Stromal cell of bone marrow (primary cell): ENCODE measurements at places on chromosomes 16 and 17.

- DNase-seq: no peak
Measured at GRCh38 chr17:56481659-56482058, 111.8 kb upstream of the NOG start.

GRCh38 chr17:74865504-74866197 lies 6.0 kb upstream of the GRIN2C start:
- no peak for DNase-seq

- no peak for DNase-seq
Measured at GRCh38 chr16:57537581-57538234, 1.3 kb upstream of the CCDC102A start.

DNA sequence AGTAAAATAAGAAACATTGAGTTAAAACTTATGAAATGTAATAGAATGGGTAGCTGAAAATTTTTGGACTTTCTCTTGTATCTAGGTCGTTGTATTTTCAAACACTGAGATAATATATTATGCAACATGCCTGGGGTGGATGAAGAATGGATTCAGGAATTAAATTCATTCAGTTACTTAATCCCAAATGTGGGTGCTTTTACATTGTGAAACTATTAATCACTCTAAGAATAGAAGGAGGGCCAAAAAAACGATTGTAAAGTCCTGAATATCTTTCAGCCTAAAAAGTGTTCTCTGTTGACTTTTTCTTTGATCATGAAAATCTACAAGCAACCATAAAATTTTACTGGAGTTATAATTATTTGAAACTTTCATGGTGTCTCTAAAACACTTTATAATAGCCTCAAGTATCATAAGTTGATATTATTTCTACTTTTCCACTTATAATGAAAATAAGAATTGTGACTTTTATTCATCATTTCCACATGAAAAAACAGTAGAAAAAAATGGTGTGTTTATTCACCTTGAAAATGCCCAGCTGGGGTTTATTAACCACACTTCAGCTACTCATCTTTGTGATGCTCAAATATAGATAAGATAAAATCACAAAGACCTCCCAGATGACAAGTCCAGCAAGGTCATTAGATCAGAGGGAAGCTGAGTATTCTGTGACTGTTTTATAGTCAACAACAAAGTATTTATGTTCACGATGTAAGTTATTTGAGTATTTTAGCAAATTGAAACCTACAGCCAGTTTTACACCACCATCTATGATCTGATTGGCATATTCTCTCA lies 619.9 kb upstream of the SOX9 start:
- peak; percentile 33 for DNase-seq

GRCh38 chr17:82920715-82921114 lies 80.9 kb upstream of the ZNF750 start:
- no peak for DNase-seq

DNA sequence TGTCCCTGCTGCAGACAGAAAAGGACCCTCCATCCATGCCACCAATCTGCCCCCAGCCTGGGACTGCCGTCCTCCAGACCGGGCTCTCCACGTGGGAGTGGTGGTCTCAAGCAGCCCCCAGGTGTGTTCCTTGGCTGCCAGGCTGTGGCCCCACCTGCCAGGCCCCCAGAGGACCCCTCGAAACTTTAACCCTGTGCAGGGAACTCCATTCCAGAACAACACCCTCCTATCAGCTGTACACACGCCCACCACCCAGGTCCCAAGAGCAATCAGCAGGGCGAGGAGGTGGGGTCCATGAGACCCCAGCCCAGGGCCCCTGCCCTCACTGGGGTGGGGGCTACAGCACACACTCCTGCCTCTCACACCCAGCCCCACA lies 1.4 kb downstream of the PYCR1 start:
- no peak for DNase-seq

- DNase-seq: no peak
Measured at GRCh38 chr16:53839150-53839549, 135.2 kb downstream of the FTO start.

GRCh38 chr16:52871481-52871880 lies 181.2 kb downstream of the CHD9NB start:
- no peak for DNase-seq

DNA sequence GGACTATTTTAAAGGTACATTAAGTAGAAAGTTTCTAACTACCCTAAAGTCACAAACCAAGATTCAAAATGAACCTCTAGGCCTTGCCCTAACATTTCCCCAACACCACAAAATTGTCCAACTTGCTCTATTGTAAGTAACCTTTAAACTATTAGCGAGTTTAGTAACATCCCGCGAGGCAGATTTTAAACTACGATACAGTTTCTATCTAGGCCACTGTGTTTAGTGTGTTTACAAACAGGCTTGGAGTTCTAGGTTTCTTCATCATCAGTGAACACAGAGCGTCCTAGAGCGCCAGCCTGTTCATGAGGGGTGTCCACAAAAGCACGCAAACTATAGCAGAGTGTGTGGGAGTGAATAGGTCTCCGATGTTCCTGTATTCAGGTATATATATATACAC lies 51.8 kb downstream of the EMP2 start:
- DNase-seq: no peak

DNA sequence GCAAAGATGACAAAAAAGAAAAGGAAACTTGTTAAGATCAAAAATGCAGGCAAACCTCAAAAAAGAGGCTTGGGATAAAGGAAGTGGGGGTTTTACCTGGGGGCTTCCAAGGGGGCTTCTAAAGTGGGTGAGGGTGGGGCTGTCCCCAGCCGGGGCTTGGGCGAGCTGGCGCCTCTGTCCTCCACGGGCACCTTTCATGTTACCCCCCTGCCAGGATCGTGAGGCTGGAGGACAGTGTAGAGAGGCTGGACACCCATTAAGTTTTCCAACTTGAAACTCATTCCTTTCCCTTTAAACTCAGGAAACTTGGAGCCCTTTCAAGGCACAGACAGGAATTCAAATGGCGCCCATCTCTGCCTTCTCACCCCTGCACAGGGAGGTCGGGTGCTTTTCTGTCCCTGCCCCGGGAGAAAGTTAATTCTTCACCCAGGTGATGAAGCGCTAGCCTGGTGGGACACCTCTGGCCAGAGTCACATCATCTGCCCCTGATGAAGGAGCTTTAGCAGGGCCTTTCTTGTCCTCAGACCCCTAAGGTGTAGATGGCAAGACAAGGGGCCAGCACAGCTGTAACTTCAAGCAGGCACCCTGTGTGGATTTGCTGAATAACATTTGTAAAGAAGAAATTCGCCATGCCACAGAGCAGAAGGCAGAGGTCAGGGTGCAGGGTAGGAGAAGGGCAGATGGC lies 87.3 kb downstream of the C16orf78 start:
- no peak for DNase-seq

DNA sequence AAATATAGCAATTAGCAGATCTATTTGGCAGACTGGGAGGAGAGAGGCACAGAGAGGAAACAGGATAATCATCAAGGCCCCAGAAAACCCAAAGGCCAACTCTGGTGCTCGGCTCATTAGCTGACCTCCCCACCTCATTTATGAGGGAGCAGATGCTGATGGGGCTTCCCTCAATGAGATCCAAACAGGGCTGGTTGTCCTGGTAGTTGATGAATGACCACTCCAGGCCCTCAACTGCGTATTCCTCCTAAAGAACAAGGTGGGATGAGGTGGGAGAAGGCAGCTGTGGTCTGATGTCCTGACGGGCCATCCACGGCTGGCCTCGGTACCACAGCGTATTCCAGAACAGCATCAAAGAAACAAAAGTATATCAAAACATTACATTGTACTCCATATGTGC lies 20.8 kb downstream of the ZNHIT3 start:
- no peak for DNase-seq

GRCh38 chr16:84091460-84091859 lies 25.3 kb downstream of the MBTPS1 start:
- no peak for DNase-seq

GRCh38 chr16:165539-166374 lies at the start of gene HBM:
HBM (plus strand) TSS chr16:165978; CDS start chr16:165998, 20 bp downstream.
- no peak for DNase-seq

DNA sequence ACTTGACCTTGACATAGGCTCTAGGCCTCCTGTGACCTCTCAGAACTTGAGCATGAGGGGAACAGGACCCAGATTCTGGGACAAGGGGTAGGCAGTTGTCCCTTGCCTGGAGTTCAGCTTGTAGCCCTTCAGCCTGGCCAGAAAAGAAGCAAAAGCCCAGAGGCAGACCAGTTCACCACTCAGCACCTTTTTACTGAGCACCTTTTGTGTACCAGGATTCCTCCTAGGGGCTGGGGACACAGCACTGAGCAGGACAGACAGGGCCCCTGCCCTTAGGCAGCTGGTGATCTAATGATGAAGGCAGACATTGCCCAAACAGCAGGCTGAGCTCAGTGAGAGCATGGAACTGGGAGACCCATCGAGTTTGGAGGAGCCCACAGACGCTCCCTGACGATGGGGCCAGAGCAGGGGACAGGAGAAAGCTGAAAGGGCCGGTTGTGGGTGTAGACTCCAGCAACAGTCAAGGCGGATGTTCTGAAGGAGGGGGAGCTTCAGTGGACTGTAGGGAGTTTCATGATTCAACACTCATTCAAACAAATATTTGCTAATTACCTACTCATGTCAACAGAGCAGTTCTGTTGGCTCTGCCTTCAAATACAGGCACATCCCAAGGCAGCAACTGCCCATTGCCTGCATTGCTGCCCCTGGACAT lies 32.0 kb downstream of the SBK1 start:
- no peak for DNase-seq
